Renal cortical epithelial cell (primary cell): ENCODE measurements at places on chromosomes 4 and X. TPM values are rescaled to one million over a fixed set of nuclear protein-coding genes. Genes with fewer than 3 reads are reported as not detected.

GRCh38 chr4:37765741-37766140 is 60.7 kb upstream of the PGM2 start:
- peak; percentile 30 for DNase-seq

- DNase-seq: no peak
These were observed 2.7 kb downstream of the BEX3 start for GRCh38 chrX:103378990-103379389.

DNA sequence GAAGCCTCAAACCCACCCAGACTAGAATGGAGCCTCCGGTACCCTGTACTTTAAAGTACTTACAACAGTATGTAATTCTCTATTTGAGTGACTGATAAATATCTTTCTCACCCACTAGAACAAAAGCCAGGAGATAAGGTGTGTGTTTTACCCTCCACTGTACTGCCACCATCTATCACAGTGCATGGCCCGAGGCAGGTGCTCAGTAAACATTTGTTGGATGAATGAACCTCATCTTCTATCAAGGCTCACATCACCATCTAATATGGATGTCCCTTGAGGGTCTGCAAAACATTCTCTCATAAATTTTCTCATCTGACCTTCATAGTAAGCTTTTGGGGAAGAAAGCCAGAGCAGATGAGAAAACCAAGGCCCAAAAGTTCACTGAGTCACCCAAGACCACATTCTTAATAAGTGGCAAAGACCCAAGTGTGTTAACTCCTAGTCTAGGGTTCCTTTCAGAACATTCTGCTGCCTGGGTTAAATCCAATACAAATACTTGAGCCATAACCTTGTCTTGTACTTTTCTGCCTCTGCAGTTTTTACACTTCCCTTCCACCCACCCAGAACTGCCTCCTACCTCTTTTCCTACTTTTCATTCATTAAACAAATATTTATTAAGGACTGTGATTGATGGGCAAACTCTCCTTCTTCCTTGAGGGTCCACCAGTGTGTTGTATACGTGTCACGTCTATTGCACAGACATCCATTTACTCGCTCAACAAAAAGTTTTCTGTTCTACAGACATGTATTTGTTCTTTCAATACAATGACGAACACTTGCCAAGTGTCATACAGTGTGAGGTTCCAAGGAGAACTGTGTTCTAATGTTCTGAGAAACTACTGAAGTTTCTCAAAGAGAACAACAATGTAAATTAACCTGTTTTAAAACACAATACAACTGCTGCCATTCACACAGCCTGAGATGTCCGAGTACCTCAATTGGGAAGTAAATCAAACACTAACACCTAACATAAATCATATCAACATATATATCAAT is 35.7 kb downstream of the APBB2 start:
- peak; percentile 83 for DNase-seq

DNA sequence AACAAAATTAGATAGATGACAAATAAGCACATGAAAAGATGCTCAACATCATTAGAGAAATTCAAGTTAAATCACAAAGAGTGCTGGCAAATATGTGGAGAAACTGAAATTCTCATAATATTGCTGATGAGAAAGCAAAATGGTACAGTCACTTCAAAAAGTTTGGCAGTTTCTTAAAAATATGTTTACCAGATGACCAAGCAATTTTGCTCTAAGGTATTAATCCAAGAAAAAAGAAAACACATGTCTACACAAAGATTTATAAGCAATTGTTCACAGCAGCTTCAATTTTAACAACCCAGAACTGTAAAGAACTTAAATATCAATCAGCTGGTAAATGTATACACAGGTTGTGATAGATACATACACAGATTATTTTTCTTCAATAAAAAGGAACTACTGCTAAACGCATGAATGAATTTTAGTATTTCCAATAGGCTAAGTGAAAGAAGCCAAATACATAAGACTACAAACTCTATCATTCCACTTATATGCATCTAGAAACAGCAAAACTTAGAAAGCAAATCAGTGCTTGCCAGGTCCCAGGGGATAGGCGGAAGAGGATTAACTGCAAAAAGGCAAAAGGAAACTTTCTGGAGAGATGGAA is 11.7 kb downstream of the OTUD4 start:
- DNase-seq: no peak

GRCh38 chr4:126242679-126243390 is 928.1 kb downstream of the FAT4 start:
- DNase-seq: no peak

GRCh38 chr4:94649381-94650133 is 108.2 kb upstream of the BMPR1B start:
- DNase-seq: no peak

DNA sequence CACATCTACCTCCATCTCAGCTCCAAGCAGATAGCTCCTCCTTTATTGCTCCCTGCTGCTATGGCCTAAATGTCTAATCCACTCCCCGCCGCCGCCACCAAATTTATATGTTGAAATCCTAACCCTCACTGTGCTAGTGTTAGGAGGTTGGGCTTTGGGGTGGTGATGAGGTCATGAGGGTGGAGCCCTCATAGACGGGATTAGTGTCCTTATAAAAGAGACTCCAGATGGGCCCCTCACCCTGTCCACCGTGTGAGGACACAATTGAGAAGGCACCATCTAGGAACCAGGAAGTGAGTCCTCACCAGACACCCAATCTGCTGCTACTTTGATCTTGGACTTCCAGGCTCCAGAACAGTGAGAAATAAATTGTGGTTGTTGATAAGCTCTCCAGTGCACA is 13.6 kb upstream of the TBC1D14 start:
- no peak for DNase-seq

DNA sequence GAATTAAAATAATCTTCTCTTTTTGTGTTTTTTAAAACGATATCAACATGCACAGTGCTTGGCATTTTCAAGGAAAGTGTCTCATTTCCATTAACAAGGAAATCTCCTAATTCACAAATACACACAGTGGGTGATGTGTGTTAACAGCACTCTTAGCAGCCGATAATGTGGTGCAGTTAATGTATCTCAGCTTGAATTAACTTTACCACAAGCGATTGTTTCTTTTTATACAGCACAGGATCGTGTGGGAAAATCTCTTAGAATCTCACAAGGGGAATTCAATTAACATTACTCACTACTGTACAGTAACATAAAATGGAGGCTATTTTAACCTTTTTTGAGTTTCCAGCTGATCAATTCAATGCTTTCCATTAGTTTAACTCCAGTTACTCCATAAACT is 1841.9 kb downstream of the STIM2 start:
- DNase-seq: no peak

GRCh38 chr4:182593402-182593801 is 323.8 kb downstream of the DCTD start:
- no peak for DNase-seq

GRCh38 chr4:14644580-14645282 is 357.6 kb upstream of the CPEB2 start:
- DNase-seq: no peak

- DNase-seq: peak; percentile 63
These were observed 37.2 kb downstream of the WDR44 start for GRCh38 chrX:118383120-118383519.

GRCh38 chr4:2408401-2408958 is 10.0 kb downstream of the ZFYVE28 start:
- DNase-seq: no peak

- no peak for DNase-seq
These were observed 76.8 kb upstream of the MCF2 start for GRCh38 chrX:139784807-139785206.

DNA sequence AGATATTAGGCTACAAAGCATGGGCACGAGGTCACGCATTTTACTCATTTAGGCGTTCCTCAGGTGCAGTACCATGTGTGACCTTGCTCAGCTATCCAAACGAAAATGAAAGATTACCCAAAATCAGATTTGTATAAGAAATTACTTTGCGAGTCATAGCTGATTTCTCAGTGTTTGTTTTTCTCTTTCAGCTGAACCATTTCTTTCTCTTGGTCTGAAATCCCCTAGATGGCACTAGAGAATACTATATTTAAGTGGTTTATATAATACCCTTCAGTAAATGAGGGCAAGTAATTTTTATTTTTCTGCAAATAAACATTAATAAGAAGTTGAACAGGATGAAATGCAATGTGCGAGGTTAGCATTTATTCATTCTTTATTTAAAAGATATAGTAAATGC is 496.6 kb downstream of the STIM2 start:
- DNase-seq: peak; percentile 22

- no peak for DNase-seq
These were observed 47.4 kb downstream of the PRDM5 start for GRCh38 chr4:120874792-120875774.

- DNase-seq: peak; percentile 63
These were observed 30.3 kb downstream of the SLC25A43 start for GRCh38 chrX:119429471-119429870.

- DNase-seq: no peak
These were observed 91.5 kb downstream of the UPRT start for GRCh38 chrX:75365243-75365975.

DNA sequence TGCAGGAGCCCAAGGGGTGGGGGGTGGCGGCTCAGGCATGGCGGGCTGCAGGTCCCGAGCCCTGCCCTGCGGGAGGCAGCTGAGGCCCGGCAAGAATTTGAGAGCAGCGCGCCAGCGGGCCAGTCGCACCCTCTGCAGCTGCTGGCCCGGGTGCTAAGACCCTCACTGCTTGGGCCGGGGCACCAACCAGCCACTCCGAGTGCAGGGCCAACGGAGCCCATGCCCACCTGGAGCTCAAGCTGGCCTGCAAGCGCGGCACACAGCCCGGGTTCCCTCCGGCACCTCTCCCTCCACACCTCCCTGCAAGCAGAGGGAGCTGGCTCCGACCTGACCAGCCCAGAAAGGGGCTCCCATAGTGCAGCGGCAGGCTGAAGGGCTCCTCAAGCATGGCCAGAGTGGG is 758.2 kb upstream of the INTU start:
- no peak for DNase-seq

- DNase-seq: no peak
These were observed 40.4 kb upstream of the FAM9B start for GRCh38 chrX:9074326-9074725.

DNA sequence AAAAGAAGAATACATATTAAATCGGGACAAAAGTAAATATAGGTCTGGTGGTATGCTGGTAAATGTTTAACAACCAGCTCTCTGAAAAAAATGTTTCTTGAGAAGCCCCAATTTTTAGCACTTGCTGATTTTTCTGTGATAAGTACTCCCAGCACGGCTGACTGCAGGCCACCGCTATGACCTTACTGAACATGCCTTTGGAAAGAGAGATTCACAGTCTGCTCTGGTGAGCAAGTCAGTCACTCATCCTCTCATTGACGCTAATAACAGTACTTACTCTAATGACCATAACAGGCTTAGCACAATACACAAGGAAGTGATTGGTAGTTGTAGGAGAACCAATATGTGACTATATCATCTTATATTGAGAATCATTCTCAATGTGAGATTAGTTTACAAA is 98.9 kb upstream of the BLTP1 start:
- DNase-seq: no peak

DNA sequence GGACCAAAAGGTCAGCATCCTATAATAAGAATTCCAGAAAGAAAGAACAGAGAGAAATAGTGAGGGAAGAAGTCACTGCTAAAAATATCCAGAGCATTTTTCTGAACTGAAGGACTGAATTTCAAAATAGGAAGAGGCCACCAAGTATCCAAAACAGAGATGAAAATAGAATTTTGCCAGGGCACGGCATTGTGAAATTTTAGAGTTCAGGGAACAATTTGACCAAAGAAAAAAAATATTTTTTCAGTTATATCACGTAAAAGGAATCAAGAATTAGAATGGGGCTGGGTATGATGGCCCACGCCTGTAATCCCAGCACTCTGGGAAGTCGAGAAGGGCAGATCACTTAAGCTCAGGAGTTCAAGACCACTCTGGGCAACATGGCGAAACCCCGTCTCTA is 65.4 kb downstream of the FGFBP1 start:
- no peak for DNase-seq

- DNase-seq: peak; percentile 27
These were observed 4.2 kb downstream of the CENPVL3 start for GRCh38 chrX:51614353-51615012.

- DNase-seq: peak; percentile 82
These were observed 181.8 kb downstream of the PTTG2 start for GRCh38 chr4:38141808-38142500.

- no peak for DNase-seq
These were observed 303.1 kb upstream of the GIMD1 start for GRCh38 chr4:106671716-106672115.

DNA sequence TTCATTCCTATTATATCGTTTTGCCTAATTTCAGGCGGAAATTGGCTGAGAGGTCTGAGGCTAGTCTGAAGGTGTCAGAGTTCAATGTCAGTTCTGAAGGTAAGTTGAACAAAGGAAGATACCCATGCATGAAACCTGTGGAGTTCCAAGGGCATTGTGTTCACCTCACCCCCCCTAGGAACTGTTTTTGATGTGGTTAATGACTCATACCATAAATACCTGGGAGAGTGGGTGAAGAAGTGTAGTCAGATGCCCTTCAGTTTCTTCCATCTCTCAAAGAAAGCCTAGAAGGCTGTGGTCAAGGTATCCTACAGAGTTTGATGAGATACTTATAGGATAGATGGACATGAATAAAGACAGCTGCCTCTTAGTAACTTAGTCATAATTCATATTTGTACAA is 2.7 kb downstream of the UTP14A start:
- DNase-seq: peak; percentile 35

DNA sequence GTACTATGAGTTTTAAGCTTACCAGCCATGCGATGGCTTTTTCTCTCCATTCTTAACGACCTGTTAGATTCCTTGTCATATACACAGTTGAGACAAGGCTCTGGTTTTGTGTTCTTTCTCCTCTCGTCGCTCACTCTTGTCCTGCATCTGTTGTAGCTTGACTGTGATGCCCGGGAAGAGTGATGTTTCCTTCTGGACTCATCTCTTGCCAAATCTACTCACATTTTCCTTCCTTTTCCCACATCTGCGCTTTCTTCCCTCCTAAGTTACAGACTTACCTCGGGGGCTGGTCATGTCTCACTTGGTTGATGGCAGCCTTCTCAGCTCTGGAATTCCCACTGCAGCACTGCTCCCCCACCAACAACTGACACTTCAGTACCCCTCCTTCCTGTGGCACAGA is 4.8 kb upstream of the MAP7D3 start:
- no peak for DNase-seq

- peak; percentile 66 for DNase-seq
These were observed 62.7 kb upstream of the PHKA2 start for GRCh38 chrX:19046343-19047215.

DNA sequence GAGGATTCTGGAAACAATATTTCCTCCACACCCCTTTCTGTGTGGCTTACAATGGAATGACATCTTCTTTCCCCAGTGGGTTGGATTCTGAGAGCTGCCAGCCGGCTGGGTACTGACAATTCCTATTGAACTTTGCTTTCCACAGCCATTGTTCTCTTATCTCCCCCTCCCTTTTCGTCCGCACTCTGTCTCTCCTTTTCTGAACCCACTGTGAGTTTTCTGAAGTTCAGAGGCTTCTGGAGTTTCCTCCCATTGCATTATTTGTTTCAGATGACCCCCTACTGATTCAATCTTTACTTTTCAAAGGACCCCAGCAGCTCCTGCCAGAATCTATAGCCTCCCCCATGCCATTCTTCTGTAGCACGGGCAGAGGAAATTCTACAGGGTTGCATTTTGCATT is 10.4 kb downstream of the SMPX start:
- no peak for DNase-seq

CSAG3 gene
- total RNA-seq: not detected in 2 replicates

ADRA2C gene
- total RNA-seq: 0.87 and 1.8 TPM in 2 replicates

GALNTL6 gene
- total RNA-seq: not detected in 2 replicates

MAMLD1 gene
- total RNA-seq: 0.40 and 0.52 TPM in 2 replicates

TIMM17B gene
- total RNA-seq: 23.7 and 63.7 TPM in 2 replicates

CCDC120 gene
- total RNA-seq: 1.9 and 5.5 TPM in 2 replicates

RIBC1 gene
- 1.2 and 2.8 TPM in 2 replicates for total RNA-seq

SSX2 gene
- not detected in 2 replicates for total RNA-seq

ODAPH gene
- total RNA-seq: 1.0 and 1.7 TPM in 2 replicates

GAGE2A gene
- not detected in 2 replicates for total RNA-seq

EGF gene
- 0.65 and 1.7 TPM in 2 replicates for total RNA-seq

RIPPLY1 gene
- total RNA-seq: not detected in 2 replicates
